ENCODE measurements at places on chromosomes 1 and 21. TPM values are rescaled to one million over a fixed set of nuclear protein-coding genes. Genes with fewer than 3 reads are reported as not detected.

GRCh38 chr1:196400478-196401451, 207.5 kb downstream of the KCNT2 start:
- DNase-seq, result peak; percentile 29

DNA sequence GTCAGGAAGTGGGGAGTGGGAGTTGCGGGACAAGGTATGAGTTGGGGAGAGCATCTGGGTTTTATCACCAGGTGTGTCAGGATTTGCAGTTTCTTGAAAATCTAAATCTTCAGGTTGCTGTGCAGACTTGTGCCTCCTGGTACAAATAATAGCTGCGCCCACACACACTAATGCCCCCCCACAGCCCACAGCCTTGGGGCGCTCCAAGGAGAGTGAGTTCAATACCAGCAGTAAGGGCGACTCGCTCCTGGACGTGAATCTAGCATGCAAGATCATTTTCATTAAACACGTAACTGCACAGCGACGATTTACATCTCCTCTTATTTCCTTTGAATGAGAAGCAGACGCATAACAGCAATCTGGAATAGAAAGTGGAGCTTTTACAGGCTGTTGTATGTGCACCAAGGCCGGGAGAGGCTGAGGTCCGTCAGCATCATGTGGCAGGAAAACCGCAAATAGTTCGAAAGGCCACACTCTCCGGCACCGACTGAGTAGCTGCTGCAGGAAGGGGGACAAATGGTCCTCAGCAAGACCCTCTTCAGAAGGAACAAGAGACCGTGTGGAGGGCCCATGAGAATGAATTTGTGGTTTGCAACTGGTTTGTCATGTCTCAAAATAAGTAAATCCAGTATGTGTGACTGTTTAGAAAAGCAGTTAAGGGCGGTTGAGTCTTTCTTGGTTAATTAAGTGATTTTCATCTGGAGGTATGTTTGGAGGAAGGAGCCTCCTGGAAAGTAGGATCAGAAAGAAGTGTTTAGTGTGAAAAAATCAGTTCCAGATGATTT, 439.5 kb downstream of the SMYD3 start:
- no peak for DNase-seq

GRCh38 chr1:36572142-36572715, 89.5 kb upstream of the CSF3R start:
- no peak for DNase-seq

GRCh38 chr1:245809361-245809760, 654.6 kb downstream of the KIF26B start:
- DNase-seq, result no peak

GRCh38 chr21:35149698-35150097, 100.6 kb upstream of the RUNX1 start:
- DNase-seq, result no peak

DNA sequence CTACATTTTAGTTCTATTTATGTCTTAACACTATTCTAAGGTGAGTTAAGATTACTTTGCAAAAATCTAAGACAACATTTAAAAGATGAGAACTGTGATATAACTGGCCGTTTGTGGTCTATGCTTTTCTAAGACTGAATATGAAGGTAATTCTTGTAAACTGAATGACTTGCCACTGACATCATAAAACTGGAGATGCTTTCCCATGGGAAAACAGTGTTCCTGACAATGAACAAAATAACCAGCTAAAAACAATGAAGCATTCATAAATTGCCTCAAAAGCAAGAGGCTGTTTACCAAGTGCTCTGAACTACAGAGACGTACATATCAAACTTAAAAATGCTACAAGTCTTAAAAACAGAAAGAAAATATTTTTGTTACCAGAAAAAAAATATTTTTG, 54.7 kb downstream of the APP start:
- no peak for DNase-seq

DNA sequence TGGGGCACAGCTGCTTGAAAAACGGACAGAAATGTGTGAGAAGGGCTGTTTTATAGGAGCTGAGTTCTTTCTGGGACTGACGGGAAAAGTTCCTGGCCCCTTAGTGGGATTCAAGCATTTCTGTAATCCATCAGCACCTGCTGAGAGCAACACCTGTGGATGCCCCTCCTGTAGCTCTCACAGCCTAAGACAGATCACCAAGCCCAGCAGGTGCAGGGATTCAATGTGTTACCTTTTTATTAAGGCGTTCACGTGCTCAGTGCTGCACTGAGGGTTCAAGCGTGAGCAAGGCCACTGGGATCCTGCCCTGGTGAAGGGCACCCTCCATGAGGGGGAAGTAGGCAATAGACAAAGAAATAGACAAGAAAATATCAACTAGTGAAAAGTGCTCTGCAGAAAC, 14.9 kb downstream of the OLFML2B start:
- DNase-seq, result no peak

DNA sequence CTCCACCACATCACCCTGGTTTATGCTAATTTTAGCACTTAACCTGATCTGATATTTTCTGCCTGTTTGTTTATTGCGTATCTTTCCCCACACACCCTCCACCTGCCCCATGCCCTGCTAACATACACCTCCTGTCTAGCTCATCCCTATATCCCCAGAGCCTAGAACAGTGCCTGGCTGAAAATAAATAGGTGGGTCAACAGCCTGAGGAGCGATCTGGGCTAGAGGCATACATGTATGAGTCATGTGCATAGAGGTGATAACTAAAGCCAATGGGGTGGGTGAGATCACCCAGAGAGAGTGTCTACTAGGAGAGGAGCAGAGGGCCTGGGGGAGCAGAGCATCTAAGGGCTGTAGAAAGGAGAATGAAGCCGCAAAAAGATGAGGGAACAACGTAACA, 2.7 kb downstream of the HTR1D start:
- no peak for DNase-seq

DNA sequence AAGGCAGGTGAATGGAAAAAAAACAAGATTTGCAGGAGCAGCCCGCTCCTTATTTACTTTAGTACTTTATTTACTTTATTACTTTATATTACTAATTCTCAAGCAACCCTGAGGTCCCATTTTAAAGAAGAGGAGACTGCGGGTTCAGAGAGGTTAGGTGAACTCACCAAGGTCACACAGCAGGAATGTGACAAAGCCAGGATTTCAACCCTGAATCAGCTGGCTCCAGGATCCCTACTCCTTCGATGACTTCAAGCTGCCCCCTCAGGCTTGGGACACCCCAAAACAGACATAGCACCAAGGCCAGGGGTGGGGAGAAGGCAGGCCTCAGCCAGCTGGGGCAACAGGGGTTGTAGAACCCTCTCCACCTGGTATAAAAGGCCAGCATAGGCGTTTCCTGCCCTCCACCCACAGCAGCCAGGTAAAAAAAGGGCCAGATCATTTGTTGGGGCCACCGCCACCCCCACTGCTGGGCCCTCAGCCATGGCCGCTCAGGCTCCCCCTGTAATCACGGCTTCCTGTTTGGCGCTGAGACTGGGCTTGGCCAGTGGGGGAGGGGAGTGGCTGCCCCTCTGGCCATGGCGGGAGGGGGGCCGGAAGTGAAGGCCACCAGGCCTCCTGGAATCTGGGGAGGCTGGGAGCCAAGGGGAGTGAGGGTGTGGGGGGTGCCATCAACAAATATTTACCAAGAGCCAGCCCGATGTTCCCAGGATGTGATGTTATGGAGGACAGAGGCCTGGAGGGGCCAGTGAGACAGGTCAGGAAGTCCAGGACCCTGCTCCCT, 6.6 kb downstream of the SDC3 start:
- no peak for DNase-seq

DNA sequence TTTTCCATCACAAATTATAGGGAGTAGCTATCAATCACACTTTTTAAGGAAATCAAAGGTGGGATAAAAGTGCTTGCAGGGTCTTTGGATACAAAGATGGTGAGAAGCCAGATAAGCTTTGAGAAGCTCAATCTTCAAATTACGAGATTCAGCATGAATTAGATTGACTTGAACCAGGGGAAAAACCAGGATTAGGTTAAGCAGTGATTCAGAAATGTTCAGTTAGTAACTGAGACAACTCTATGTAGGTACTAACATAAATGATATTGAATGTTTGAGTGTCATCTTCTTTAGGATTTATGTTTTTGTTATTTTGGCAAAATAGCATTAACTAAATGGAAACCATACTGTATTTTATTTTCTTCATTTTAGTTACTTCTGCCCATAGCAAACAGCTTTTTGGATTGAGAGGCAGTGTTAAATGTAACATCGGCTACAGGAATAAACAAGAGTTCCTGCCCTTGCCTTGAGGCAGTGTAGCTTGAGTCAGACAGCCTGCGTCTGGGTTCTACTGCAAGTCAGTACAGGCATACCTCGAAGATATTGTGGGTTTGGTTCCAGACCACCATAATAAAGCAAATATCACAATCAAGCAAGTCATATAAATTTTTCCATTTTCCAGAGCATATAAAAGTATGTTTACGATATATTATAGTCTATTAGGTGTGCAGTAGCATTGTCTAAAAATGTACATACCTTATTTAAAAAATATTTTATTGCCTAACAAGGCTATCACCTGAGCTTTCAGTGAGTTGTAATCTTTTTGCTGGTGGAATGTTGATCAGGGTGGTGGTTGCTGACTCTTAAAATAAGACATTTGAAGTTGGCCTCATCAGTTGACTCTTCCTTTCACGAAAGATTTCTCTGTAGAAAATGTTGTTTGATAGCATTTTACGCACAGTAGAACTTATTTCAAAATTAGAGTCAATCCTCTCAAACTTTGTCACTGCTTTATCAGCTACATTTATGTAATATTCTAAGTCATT, 36.9 kb upstream of the BACH1 start:
- DNase-seq, result no peak

Gene RGS4
- total RNA-seq, result 10.5 TPM

Gene S100A8
- 2.8 TPM for total RNA-seq

- DNase-seq, result no peak
These were observed 34.8 kb upstream of the MAN1C1 start for GRCh38 chr1:25581764-25582163.

Gene MYOG
- total RNA-seq, result not detected

DNA sequence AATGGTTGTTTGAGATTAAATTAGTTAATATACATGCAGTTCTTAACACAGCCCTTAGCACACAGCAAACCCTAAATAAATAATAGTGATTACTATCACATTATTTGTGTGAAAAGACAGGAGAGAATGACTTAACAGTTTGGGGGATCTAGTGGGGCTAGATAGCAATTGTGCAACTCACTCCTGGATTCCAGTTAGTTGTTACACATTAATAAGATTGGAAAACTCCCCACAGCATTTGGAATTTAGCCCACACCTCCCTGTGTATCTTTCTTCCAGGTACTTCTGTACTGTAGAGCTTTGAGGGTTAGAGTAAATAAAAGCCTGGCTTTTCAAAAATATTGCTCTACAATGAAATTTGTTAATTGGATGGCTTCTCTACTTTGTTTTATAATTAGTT, 93.2 kb downstream of the KCTD3 start:
- DNase-seq, result no peak

Gene HFM1
- 8.1 TPM for total RNA-seq

DNA sequence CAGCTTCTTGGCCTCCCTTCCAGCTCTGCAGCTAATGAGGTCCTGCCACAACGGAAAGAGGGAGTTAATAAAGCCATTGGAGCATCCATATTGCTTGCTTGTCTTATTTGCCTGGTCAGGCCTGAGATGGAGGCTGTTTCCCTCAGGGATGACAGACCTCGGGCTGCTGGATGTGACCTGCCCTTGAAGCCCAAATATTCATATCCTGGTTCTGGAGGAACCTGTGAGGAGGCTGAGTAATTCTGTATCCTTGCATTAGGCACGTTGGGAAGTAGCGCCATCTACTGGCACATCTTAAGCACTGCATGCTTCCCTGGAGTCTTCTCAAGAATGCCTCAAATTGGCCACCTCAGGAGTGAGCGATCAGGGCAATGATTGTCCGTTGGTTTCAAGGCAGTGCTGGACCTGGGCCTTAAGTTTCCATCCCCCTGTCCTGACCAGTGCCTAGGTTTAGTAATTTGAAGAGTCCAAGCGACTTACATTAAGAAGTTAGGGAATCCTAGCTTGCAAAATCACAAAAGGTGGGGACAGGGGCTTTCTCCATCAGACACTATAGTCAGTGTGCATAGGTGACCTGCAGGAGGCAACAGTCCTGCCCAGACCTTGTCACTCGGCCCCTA, 13.8 kb upstream of the NASP start:
- DNase-seq, result peak; percentile 79

DNA sequence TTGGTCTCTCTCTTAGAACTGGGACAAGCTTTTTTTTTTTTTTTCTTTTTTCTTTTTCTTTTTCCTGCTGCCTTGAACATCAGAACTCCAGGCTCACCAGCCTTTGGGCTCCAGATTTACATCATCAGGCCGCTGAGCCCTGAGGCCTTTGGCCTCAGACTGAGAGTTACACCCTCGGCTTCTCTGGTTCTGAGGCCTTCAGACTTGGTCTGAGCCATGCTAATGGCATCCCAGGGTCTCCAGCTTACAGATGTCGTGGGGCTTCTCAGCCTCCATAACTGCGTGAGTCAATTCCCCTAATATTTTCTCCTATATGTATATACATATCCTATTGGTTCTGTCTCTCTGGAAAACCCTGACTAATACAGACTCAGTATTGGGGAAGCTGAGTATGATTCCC, 36.5 kb upstream of the RC3H1 start:
- no peak for DNase-seq

- no peak for DNase-seq
These were observed 16.9 kb downstream of the LRRC8C start for GRCh38 chr1:89649783-89650182.

Gene PROK1
- not detected for total RNA-seq

Gene LRRC39
- 3.6 TPM for total RNA-seq

DNA sequence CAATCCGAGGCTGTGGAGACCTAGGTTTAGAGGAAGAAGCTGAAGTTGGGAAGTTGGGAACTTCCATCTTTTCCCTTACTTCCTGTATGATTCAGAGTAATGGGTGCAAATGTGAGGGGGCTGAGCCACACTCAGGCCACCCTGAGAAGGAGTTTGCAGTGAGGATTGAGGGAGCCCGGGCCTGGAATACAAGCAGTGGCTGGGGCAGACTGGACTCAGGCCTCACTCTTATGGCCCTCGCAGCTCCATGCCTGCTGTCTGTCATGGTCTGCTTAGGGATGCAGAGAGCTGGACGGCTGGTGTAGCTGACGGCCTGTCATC, 73.7 kb upstream of the RAB4A start:
- DNase-seq, result no peak

Gene CTSE
- total RNA-seq, result 38.2 TPM

DNA sequence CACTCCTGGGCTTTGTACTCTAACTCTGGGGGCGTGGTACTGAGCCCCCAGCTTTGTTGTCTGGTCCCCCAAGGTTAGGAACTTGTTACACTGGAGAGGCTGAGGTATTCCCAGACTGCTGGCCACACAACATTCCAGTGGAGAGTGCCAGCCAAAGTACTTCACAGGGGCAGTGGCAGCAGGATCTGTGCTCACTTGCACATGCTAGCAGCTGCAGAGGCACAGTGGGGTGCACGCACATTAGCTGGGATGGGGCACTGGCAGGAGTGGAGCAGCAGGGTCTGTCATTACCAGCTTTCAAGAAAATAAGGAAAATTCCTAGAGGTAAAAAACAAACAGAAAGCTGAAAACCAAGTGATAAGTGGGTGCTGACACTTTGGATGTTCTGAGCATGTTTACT, 31.0 kb downstream of the ZNF691 start:
- peak; percentile 23 for DNase-seq

Gene ERO1B
- total RNA-seq, result 44.0 TPM

GRCh38 chr1:82499022-82499421, 698.3 kb downstream of the ADGRL2 start:
- DNase-seq, result no peak
